Placental pericyte (primary cell): ENCODE measurements at places on chromosomes 1 and 21. TPM values are rescaled to one million over a fixed set of nuclear protein-coding genes. Genes with fewer than 3 reads are reported as not detected.

The ARHGEF2 gene
- total RNA-seq: 127 and 243 TPM in 2 replicates

The NUF2 gene
- total RNA-seq: 0.22 and 27.2 TPM in 2 replicates

The NCMAP gene
- not detected in 2 replicates for total RNA-seq

The RPE65 gene
- not detected in 2 replicates for total RNA-seq

The PCBP3 gene
- 0.86 and 4.6 TPM in 2 replicates for total RNA-seq

The CD1D gene
- 0.14 and 0.66 TPM in 2 replicates for total RNA-seq
